ENCODE measurements at places on chromosomes 5 and 9. TPM values are rescaled to one million over a fixed set of nuclear protein-coding genes. Genes with fewer than 3 reads are reported as not detected.

Gene DBH
- not detected for total RNA-seq

Gene TAL2
- 0.20 TPM for total RNA-seq

Gene UQCRQ
- total RNA-seq = 514 TPM

Gene SLC28A3
- not detected for total RNA-seq

Gene CCL21
- not detected for total RNA-seq

Gene PCDHA11
- total RNA-seq = 0.29 TPM

Gene IER5L
- total RNA-seq = 20.0 TPM

Gene CCDC192
- not detected for total RNA-seq

Measured in A549 treated with Hydrocortisone at 1 μM for 4 hours (cell line).